ENCODE measurements at places on chromosomes 7 and 10.

- no peak for DNase-seq
These were observed 42.2 kb upstream of the PFKP start for GRCh38 chr10:3025026-3025683.

- no peak for DNase-seq
These were observed 50.5 kb downstream of the STK32C start for GRCh38 chr10:132257271-132257670.

DNA sequence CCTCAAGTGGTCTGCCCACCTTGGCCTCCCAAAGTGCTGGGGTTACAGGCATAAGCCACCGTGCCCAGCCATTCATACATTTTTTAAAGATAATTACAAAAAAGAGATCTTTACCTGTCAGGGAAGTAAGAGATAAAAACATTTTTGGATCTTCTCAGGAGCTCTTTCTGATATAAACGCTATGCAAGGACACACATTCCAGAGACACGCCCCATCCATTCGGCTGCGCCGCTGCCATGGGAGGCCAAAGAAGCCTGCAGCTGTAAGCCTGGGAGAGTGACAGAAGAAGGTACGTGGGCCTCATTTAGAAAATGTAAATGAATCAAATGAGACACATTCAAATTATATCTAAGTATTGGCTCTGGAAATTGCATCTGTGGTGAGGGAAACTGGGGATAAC is 85.3 kb downstream of the LYZL1 start:
- no peak for DNase-seq

DNA sequence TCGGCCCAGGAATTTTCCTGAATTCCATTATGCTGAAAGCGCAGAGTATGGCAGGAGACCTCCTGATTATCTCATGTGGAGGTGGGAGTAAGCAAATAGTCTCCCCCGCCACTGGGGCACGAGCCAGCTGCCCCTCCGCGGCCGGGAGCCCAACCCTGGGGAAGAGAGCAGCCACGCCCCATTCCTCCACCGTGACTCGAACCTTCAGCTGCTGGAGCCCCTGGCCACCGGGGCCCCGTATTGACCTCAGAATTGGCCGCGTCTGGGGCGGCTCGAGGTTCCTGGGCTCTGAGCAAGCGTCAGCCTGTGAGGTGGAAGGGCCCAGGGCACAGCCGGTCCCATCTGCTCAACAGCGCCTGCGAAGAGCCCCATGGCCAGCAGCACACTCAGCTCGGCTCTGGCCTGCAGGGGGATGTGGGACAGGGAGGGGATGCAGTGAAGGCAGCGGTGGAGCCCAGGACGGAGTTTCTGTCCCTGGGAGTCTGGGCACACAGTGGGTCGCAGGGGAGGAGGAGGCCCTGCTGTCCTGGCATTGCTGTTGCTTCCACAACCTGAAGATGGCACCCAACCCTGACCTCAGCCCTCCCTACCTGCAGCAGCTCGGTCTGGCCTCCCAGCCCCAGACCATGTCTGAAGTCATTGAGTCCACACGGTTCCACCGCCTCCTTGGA is 97.8 kb downstream of the CHST15 start:
- no peak for DNase-seq

DNA sequence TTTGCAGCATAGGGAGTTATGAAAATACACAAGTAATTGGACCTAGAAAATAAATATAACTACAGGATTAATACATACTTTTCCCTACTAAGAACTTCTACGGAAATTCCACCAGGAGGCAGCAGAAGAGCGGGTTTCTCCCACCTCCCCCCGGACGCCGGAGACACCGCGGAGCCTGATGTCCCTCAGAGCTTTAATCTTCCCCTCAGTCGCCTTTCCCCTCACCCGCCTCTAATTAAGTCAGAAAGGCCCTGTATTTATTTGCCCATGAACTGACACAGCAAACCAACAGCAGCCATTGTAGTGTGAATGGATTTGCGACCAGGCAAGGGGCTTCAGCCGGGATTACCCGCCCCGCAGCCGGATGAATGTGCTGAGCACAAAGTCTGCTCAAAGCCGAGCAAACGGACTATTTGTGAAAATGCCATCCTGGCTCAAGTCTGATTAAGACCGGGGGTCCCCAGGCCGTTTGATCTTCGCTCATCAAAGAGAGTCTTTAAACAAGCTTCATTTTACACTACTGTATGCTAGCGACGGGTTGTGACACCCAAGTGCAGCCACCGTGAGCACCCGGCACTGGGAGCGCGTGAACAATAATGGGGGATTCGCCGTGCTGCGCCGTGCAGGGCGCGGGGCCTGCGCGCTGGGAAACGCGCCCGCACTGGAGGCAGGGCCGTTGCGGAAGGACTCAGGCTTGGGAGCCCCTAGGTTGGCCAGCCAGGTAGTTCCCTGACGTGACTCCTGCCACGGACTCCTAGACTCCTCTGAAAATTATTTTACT is 5.6 kb upstream of the DKK1 start:
- DNase-seq, result no peak

DNA sequence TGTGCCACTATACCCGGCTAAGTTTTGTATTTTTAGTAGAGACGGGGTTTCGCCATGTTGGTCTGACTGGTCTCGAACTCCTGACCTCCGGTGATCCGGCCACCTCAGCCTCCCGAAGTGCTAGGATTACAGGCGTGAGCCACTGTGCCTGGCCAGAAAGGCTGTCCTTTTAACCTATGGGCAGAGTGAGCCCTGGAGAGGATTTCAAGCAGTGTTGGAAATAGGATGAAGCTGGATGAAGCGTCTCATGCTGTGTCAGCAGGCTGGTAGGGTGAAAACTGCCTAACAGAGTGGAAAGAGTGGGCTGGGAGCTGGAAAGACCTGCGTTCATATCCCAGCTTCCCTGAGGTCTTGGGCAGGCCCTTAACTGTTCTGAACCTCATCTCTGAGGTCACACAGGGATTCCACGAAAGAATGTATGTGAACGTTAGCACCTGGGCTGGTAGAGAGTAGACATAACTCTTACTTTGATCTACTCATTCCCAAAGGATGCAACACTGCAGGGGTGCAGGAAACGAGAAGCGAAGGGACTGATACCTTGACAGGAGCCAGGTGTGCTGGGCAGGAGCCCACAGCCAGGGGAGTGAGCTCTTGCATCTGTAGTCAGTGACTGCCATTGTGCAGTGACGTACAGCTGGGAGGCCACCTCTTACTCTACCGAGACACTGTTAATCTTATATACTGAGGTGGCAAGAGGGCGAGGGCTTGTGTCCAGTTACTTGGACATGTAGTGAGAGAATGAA is 34.1 kb downstream of the WBP1L start:
- DNase-seq, result no peak

DNA sequence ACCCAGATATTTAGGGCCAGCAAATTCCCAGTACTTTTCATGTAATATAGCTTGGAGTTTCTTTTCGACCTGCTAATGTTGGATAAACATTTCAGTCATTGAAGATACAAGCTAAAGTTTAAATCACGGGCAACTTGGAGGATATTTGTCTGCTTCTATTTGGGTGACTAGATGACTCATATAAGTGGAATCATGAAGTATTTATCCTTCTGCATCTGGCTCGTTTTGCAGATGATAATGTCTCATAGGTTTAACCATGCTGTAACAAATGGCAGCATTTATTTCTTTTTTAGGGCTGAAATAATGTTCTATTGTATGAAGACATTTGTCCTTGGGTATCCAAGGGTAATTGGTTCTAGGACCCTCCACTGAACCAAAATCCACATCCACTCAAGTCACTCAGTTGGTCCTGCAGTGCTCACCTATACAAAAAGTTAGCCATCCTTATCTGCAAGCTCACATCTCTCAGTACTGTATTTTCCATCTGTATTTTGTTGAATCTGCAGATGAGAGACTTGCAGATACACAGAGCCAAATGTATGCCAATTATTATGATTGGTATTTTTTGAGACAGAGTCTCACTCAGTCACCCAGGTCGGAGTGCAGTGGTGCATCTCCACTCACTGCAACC is 187.2 kb upstream of the CSTF2T start:
- no peak for DNase-seq

- no peak for DNase-seq
These were observed 223.8 kb upstream of the CCDC6 start for GRCh38 chr10:60130130-60130579.

DNA sequence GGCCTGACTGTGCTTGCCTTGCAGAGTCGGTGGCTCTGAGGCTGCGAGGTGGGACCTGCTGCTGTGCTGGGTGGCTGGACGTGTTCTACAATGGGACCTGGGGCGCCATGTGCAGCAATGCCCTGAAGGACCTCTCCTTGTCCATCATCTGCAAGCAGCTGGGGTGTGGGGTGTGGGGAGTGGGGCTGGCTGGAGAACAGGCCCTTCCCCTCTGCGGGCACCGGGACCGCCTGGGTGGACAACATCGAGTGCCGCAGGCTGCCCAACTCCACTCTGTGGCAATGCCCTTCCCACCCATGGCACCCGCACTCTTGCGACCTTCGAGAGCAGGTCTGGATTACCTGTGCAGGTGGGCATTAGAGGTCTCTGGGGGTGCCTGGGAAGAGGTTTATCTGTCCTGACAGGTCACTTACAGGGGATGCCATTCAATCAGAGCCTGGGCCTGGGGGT is 10.9 kb downstream of the SCART1 start:
- DNase-seq, result no peak

GRCh38 chr7:70582927-70583895 is 548.7 kb upstream of the GALNT17 start:
- no peak for DNase-seq

GRCh38 chr10:76117949-76118348 is 686.5 kb downstream of the LRMDA start:
- no peak for DNase-seq

GRCh38 chr10:117762819-117763172 is 220.2 kb downstream of the EMX2 start:
- DNase-seq, result no peak
